Activated CD8-positive, alpha-beta memory T cell treated with anti-CD3 and anti-CD28 coated beads, Interleukin-2, amount 50 U/mL, for 48 hours (primary cell): ENCODE measurements at places on chromosomes 1 and 21.

DNA sequence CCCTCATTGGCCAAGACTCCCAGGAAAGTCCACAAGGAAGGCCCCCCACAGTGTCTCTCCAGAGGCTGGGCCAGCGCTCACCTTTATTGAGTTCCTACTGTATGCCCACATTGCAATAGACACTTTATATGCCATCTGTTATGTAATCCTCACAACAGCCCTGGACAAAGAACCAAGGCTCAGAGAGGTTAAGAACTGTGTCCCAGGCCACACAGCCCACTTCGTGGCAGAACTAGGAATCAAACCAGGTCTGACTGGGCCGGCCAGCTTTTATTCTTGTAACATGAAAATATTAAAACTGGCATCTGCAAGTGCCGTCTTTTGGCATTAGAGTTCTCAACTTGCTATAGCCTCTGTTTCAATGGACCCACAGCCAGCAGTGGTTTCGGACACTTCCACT is 4.5 kb downstream of the CTRC start:
- DNase-seq, result no peak

DNA sequence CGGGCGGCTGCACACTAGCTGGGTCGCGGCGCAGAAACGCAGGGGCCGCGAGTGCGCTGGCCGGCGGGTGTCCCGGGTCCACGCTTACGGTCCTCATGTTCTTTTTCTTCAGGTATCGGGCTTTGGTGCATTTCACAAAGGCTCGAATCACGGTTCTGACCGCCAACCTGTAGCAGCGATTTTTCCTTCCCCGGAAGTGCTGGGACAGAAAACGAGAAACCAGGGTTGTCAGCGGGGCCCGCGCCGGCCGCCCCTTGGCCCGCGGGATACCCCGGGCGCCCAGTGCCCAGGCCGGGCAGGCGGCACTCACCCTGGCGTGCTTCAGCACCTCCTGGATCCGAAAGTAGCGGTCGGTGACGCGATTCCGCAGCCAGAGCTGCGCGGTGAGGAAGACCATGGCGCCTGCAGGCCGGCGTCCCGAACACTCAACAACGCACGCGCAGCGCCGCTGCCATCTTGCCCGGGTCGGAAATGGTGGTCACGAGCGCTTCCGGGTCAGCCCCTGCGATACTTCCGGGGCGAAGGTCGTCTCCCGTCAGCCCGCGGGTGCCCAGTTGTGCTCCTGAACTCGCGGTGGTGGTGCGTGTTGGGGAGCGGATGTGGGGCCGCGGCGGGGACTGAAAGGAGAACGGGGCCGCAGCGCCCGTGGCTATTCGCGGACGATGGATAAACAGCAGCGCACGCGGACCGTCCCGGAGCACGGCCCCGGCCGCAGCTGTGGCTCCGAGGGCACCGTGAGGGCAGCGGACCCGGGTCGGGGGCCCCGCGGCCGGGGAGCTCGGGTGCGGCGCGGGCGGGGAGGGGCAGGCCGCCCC is at the start of gene MRPL20:
Gene MRPL20 (minus strand): TSS at position 473 of the 815 bp plus-strand sequence. CDS start 76 bp downstream, at position 397.
- peak; percentile 97 for DNase-seq

DNA sequence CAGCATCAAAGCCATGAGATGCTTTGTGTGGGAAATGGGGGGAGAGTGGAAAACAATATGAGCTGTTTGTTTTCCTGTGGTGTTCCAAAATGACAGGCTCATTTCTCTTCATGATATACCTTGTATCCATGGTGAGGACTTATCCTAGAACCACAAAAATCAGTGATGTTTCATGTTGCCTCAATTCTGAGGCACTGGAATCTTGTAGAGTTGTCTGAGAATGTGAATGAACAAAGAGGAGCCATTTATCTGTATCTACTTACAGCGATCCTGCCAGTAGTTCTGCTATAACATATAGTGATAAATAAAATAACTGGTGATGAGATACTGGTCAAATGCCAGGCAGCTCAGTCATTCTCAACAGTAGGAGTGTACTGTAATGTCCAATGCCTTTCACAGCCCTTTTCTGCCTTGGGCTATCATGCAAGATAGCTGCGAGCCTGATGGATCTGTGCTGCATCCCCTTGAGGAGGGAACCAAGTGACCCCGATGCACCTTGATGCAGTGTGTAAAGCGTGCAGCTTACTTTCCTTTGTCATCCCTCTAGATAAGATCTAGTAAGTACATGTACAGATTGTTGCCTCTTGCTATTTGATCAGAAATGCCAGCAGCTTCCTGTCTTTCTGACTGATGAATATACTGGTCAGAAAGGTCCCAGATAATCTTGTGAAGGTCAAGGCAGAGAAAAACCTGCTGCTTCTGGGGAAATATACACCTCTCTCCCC is 52.8 kb downstream of the SLC44A3 start:
- DNase-seq, result no peak

DNA sequence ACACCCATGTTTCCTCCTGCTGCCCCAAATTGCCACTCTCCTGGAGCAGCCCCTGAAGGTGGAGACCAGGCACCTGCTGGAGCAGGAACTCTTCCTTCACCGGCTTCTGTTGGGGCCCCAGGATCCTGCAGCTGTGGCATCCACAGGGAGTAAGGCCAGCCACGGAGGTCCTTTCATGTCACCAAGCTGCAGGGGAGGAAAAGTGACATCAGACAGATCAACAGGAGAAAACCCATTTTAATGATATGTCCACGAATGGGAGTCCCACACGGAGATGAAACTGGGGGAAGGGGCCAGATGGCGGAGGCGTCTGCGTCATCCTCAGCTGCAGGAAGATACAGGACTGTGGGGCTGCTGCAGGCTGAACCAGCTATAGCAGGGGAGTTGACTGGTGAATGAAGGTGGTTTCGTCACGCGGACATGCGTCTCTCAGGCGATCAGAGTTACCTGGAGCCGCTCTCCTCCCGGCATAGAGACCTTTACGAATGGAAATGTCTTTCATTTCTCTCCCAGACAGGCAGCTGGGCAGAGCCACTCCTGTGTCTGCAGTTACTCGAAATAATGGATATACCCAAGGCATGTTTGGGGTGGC is 9.9 kb downstream of the TP73 start:
- no peak for DNase-seq

- DNase-seq, result no peak
Measured at GRCh38 chr1:218735436-218736032, 390.4 kb downstream of the TGFB2 start.

DNA sequence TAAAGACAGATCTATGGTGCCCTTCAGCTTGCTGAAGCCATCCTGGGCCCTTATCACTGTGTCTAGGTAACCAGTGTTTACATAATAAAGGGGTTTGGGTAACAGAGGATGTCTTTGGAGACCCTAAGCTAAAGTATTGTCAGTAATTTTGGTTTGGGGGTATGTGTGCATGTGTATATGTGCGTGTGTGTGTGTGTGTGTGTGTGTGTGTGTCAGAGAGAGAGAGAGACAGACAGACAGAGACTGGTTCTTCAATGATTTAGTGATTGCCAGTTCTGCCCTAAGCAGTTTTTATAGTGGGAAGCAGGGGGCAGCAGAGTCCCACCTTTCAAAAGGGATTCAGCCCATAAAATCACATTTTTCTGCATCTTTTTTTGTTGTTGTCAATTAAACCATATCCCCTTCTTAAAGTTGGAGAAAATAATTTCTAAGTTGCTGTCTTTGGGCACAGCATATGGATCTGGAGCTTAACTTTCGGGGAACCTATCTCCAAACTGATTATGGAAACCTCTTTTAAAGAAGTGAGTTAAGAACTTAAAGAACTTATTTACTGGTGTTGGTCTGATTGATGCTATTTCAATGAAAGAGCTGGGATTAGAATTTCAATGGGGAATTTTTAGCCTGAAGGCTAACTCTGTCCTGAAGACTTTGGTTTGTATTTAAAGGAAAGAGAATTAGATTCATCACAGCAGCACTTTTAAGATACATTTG is 51.1 kb downstream of the ZNF326 start:
- no peak for DNase-seq

DNA sequence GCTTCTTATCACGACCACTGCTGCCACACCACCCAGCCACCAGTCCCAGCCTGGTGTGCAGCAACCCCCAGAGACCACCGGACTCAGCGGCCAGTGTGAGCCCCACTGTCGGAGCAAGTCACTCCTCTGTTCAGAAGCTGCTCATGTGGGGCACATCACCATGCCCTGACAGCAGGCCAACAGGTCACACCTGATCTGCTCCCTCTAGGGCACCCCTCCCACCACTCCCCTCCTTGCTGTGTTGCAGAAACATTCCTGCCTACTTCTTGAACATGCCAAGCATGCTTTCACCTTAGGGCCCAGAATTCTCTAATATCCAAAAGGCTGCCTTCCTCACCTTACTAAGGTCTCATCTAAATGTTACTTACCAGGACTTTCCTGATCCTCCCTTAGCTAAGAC is 146.5 kb downstream of the SLC45A1 start:
- DNase-seq, result no peak

- no peak for DNase-seq
Measured at GRCh38 chr1:213017447-213018273, 2.0 kb upstream of the ANGEL2 start.

GRCh38 chr1:83596331-83596730 is 402.6 kb downstream of the TTLL7 start:
- DNase-seq, result no peak

DNA sequence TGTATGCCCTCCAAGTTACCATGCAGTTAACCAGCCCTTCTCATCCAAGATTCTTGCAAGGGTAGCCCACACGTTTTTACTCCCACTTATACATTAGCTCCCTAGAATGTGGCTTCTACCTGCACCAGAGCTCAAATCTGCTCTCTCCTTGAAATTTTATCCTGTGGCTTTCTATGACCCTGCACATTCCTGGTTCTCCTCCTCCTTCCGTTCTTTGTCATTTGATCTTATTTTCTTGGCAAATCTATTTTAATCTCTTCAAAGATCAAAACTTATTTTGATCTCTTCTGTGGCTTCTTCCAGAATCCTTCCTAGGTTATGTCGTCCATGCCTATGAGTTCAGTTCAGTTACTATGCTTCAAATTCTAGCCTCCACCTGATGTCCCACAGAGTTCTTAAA is 115.6 kb upstream of the GUCA2B start:
- DNase-seq, result no peak

DNA sequence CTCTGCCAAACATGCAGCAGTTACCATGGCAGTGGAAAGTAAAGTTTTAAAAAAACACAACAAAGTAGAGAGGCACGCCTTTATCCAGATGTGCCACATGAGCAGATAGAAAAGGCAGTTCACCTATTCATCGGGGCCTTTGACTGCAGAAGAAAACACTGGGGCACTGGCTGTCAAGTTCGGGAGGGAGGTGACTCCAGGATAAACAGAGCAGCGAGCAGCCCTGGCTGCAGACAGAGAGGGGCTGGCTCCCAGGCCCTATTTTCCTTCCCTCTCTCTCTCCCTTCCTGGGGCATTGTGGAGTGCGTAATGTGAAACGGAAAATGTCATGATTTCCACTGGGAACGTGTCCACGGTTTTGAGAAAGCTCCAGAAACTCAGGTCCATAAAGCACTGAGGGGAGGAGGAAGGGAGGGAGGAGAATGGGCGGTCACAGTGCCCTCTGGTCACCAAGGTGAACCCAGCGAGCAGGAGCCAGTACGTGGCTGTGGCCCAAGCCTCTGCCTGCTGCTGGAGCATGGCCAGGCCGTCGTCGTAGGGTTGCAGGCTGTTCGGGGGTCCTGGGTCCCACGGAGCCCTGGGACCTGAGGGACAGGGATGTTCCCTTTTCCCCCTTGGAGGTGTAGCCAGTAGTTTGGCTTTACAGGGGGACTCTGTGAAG is 114.7 kb upstream of the IRF2BP2 start:
- peak; percentile 72 for DNase-seq

GRCh38 chr21:45153358-45154318 is 79.3 kb downstream of the ADARB1 start:
- no peak for DNase-seq
